Testis (tissue), 5 donors: ENCODE measurements at places on chromosomes 16 and 17. TPM values are rescaled to one million over a fixed set of nuclear protein-coding genes. Genes with fewer than 3 reads are reported as not detected.

Gene TRAF4
- total RNA-seq = 47.2 TPM

Gene KRT40
- not detected for total RNA-seq

Gene TEX14
- 27.7 TPM for total RNA-seq

Gene TLCD2
- total RNA-seq = 1.2 TPM

Gene NUDT21
- total RNA-seq = 67.7 TPM

Gene CALB2
- 5.1 TPM for total RNA-seq

Gene CXCL16
- total RNA-seq = 53.0 TPM

Gene LASP1
- total RNA-seq = 83.2 TPM

Gene HELZ
- 154 TPM for total RNA-seq

Gene XYLT1
- 20.7 TPM for total RNA-seq

Gene HLF
- total RNA-seq = 14.5 TPM

Gene SCARF1
- total RNA-seq = 9.3 TPM

Gene WSCD1
- total RNA-seq = 11.6 TPM

Gene AOC2
- 14.6 TPM for total RNA-seq

Gene HCRT
- not detected for total RNA-seq

Gene KRT32
- total RNA-seq = not detected

Gene CD300E
- total RNA-seq = 0.31 TPM

Gene ITGB3
- 10.3 TPM for total RNA-seq

Gene FBXO39
- 19.9 TPM for total RNA-seq

Gene SLC22A31
- 3.9 TPM for total RNA-seq

Gene PIRT
- 0.08 TPM for total RNA-seq

Gene TBC1D3C
- total RNA-seq = not detected

Gene TP53I13
- total RNA-seq = 72.3 TPM

Gene C16orf54
- 0.31 TPM for total RNA-seq

Gene CSNK2A2
- 119 TPM for total RNA-seq

Gene CTRL
- total RNA-seq = 0.62 TPM

Gene KRTAP9-4
- total RNA-seq = not detected

Gene RNF222
- total RNA-seq = 0.06 TPM
